ENCODE measurements at places on chromosomes 11 and 22.

GRCh38 chr22:19652316-19652715, 62.0 kb upstream of the SEPTIN5 start:
- no peak for DNase-seq

GRCh38 chr11:60939855-60940254, 12.1 kb downstream of the SLC15A3 start:
- DNase-seq: no peak

DNA sequence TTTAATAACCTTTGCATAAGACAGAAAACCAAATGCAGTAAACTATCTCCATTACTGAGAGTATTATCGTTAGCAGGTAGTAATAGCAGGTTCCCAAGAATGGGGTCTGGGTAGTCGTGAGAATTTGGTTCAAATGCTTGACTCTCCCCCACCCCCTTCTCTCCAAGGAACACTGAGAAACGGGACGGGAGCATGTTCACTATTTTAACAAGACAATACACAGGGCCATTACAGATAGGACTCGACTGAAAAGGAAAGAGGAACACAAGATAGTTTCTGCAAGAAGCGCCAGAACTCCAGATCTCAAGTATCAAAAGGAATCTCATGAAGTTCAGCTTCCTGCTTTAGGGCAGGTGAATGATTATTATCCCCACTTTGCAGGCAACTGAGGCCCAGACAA, 27.0 kb downstream of the KMT5B start:
- no peak for DNase-seq

GRCh38 chr11:130872981-130873380, 43.3 kb downstream of the SNX19 start:
- no peak for DNase-seq

- no peak for DNase-seq
These were observed 12.6 kb downstream of the PARVA start for GRCh38 chr11:12389676-12390657.

DNA sequence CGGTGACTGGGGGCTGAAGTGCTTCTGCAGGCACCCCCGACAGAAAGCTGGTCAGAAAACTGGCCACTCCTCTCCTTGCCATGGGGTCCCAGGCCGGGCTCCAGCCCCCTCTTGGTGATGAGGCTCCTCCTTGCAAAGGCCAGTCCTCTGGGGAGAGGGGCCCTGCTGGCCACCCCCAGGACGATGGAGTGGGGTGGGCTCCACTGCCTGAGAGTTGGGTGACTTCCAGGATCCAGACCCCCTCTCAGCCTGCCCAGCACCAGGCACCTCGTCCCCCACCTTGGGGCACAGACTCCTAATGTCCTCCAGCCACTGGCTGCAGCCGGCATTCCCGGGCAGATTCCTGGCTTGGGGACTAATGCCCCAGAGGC, 441 bp upstream of the RPS6KA4 start:
- DNase-seq: no peak

Measured in T-helper 2 cell (primary cell).